ENCODE measurements at places on chromosomes 1 and 21.

DNA sequence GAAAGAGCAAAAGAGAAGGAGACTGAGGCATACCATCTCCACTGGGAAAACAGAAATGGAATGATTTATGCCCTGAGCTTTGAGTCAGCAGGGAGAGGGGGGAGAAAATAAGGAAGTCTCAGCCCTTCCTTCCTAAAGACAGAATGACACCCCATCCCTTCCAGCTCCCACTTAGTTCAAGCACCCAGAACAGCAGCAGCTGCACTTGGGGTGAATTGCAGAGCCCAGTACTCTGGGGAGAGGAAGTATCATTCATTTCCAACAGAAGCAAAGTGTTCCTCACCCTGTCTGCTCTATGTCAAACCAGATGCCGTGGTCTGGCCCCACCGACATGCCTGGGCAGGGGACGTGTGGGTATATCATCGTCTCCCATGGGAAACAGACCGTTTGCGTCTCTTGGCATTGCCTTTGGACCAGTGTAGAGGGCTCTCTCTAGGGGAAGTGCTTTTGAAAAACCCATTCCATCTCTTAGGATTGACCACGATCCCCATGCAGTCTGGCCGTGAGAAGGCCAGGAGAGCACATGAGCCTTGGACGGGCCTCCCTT lies 1.1 kb upstream of the KCNJ15 start:
- no peak for DNase-seq

DNA sequence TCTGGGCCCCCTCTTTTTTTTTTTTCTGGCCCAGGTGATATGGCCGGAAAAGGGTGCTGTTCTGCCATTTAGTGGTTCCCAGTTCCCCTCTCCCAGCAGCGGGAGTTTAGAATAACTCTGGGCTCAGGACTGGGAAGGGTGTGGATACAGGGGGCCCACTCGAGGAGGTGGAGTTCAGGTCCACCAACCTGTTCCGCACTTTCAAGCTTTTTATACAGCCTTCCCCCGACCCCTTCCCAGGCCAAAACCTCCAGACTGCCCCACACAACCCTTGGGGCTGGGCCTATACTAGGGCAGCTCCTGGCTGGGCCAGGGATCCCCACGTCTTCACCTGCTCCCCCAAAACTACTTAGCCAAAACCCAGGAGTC lies 402 bp downstream of the PLEKHG5 start:
- no peak for DNase-seq

- no peak for DNase-seq
Observed at GRCh38 chr1:112881742-112882127, 74.3 kb downstream of the SLC16A1 start.

GRCh38 chr1:214542275-214543199 lies 8.9 kb downstream of the PTPN14 start:
- no peak for DNase-seq

DNA sequence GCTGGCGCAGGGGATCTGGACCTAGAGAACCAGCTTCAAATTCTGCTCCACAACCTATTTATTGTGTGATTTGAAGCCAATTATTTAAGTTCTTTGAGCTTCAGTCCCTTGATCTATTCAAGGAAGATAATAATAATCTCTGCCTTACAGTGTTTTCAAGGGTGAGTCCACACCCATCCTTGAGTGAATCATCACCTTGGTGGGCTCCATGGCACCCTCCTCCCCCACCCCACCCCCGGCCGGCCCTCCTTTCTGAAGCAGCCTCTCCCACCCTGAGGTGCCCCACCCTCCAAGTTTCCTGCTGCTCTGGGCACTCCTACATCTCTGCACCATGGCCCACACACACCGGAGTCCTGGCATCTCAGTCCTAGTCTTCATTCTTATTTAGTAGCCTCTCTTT lies 38.3 kb downstream of the TCP10L start:
- DNase-seq: no peak

- DNase-seq: no peak
Observed at GRCh38 chr1:75765697-75766355, 20.2 kb upstream of the RABGGTB start.

DNA sequence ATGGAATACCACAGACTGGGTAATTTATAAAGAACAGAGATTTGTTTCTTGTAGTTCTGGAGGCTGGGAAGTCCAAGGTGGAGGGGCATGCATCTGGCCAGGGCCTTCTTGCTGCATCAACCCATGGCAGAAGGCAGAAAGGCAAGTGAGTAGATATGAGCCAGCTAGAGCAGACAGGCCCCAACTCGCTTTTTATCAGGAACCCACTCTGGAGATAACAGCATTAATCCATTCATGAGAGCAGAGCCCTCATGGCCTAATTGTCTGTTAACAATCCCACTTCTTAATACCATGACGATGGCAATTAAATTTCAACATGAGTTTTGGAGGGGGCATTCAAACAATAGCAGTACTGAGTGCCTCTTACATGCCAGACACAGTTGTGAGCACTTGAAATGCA lies 87.2 kb upstream of the SOX13 start:
- no peak for DNase-seq

DNA sequence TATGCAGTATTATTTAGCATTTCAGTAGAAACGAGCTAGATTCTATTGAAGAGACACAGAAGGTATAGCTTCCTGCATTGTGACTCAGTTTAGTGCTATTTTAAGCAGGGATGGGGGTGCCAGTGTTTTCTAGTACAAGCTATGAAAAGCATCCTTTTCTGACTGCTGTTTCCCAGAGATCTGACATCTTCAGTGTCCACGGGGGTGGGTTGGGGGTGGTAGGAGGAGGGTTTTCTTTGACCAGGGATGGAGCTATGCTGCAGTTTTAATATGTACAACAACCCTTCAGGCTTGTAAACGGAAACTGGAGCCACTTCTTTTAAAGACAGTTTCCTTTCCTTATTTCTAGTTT lies 2.7 kb upstream of the NEGR1 start:
- DNase-seq: no peak

DNA sequence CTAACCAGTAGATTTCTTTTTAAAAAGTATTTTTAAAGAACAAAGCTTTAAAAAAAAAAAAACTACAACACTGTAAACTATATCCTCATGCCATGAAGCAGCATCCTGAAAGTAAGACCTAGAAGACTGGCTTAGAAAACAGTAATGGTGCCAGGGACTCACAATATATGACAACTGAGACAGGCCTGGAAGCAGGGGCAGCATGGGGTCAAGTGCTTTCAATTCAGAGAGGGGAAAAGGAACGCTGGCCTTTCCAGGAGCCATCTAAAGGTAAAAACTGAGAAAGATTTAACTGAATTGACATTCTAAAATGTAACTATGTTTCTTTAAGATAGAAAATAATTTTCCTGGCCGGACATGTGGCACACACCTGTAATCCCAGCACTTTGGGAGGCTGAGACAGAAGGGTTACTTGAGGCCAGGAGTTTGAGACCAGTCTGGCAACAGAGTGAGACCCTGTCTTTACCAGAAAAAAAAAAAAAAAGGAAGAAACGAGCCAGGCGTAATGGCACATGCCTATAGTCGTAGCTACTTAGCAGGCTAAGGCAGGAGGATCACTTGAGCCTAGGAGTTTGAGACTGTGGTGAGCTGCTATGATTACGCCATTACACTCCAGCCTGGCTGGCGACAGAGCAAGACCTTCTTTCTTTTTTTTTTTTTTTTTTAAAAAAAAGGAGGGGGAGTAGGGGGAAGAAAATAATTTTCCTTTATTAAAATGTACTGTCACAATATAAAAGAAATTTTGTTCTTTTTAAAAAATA lies 54.1 kb downstream of the SLC35D1 start:
- no peak for DNase-seq

DNA sequence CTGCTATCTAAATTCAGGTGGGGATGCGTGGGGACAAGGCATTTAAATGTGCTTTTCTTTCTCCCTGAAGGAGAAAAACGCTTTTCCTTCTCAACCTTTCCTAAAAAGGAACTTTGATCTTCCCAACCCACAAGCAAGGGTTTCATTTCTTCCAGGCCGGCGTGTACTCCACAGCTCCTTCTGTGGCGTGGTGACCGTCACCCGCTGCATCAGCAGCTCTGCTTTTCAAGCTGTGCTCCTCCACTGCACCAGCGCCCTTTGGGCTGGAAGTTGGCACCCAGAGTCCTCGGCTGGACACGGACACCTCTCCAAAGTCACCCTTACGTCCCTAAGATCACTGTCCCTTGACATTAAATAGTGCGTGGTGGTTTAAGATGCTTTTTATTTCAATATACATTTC lies 54.3 kb downstream of the PEX14 start:
- DNase-seq: no peak

- no peak for DNase-seq
Observed at GRCh38 chr1:233587958-233588799, 25.7 kb upstream of the KCNK1 start.

DNA sequence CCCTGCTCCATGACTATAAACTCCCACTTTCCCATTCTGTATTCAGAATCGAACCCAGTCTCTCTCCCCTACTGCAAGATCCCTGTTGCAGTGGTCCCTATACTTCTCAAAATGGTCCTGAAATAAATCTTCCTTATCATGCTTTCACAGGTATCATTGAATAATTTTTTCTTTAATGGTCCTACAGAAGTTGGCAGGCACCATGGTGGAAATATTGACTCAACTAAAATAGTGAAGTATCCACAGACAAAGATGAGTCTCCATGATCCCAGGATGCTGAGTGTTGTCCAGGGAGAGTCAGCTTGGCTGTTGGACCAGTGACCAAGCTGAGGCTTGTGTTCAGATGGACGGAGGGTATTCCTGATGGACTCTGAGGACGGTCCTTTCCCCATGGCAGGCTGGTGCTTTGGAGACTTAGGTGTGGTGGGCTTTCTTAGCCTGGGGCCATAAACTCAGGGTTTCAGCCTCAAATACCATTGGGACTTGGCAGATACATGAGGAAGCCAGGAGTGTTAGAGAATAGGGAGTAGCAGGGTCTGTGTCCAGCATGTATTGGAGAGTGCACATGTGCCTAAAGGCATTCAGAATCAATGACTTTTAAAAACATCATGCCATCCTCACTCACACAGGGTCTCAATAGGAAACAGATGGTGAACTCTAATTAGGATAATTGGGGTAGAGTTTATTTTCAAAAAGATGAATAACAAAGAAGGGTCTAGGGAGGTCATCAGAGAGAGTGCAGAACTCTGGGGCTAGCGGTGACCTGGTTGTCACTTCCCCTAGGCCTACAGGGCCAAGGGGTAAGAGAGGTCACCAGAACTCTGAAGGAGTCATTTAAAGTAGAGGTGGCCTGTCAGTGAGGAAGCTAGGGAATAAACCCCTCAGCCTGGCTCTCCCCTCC lies 19.8 kb downstream of the TINAGL1 start:
- no peak for DNase-seq

DNA sequence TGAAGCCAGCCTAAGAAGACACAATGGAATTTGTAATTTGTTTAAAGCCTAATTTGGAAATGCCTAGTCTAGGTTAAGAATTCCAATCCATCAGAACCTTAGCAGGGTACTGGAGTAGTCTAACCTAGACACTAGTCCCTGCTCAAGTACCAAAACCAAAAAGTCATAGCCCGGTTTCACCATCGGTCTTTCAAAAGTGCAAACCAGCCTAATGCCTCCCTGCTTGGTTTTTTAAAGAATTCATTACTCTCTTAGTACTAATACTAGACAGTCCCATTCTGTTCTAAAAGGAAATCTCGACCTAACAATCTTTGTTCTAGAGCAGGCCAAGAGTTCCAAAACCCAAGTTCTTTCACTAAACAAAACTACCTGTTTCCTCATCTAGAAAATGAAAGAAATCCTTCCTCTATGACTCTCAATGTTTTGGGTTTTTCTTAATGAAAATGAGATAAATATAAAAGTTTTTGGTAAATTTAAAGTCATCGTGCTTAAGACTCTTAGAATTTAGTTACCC lies 2.6 kb downstream of the PUM1 start:
- no peak for DNase-seq

DNA sequence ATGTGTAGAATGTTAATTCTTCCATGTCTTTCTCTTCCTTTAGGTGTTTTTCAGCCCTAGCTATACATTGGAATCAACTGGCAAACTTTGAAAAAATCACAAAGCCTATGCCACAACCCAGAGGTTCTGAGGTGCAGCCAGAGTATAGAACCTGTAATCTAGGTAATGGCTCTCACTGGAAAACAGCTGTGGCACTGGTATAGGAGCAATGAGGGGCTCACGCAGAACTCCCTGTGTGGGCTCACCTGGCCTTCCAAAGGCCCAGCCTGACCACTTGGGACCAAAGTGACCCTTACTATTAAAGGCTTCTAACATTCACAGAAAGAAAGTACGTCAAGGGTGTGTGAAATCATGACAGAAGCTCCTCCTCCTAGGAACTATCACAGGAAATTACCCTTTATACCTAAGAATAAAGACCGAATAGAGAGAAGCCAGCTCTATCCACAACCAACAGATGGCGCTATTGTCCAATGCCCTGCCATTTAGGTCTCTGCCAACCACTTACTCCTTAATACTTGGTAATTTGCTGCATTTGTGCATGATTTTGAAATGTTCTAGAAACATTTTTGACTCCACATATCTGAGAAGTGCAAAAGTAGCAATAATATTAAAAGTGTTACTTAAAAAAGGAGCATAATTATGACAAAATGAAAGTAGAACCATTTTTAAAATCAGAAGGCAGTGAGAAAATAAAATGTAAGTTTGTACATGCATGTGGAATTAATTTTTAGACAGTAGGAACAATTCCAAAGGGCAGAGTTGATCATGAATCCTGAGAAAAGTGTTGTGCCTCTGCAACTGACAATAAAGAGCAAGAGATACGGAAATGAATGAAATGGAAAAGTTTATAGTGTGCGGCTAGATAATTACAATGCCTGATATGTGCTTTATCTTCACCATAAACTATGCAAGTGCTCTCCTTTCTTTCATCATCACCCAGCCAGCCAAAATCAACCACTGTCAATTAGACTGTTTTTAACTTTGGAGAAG lies 93.1 kb upstream of the HAO2 start:
- no peak for DNase-seq

GRCh38 chr1:61058483-61059245 lies 23.7 kb upstream of the NFIA start:
- DNase-seq: no peak

DNA sequence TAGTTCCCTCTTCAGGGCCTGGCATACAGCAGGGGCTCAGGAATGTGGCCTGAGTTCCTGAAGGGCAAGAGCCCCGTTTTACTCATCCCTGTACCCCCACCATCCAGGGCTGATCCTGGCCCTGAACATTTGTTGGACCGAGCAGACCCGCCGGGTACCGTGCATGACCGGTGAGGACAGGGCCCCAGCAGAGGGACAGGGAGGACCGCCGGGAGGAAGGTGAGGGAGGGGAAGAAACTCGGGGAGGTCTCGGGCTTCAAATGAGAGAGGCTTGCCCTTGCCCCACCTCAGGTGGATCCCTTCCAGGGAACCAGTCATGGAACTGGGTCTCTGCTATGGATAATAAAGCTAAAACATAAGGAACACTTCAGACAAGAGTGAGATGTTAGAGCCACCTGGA lies 167.8 kb upstream of the KLHDC7A start:
- no peak for DNase-seq

GRCh38 chr1:99749504-99750347 lies 16.7 kb downstream of the FRRS1 start:
- no peak for DNase-seq

Data from D721Med (cell line).